ENCODE measurements at places on chromosomes 2 and 18. TPM values are rescaled to one million over a fixed set of nuclear protein-coding genes. Genes with fewer than 3 reads are reported as not detected.

DNA sequence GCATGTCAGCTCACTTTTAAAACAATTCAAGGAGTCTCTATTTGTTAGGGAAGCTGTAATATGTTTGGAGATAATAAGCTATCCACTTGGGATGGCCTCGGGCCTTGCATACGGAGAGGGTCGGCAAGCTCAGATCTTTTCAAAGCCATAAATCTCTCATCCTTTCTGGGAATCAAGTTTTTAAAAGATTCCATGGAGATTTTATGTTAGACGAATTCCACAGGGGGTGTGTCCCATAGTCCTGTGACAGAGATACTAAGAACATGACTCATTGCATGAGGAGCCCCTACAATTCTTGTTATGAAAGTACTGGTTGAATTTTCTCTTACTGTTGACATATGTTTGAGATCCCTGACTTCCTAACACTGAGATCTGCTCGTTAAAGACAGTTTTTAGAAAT lies 108.7 kb downstream of the FEZ2 start:
- no peaks in the 10 kb centered on the region for H3K27me3 ChIP-seq
- H3K4me1 ChIP-seq = peaks cover 11% of the 10 kb centered on the region
- H3K27ac ChIP-seq = peak overlapping the region; percentile 42
- H3K4me3 ChIP-seq = no peak overlapping the region

- H3K27ac ChIP-seq = no peak overlapping the region
- no peak for DNase-seq
- no peaks in the 10 kb centered on the region for H3K27me3 ChIP-seq
- no peaks in the 10 kb centered on the region for H3K4me1 ChIP-seq
- no peaks in the 10 kb centered on the region for H3K36me3 ChIP-seq
These were observed 238.6 kb upstream of the SLC8A1 start for GRCh38 chr2:40690525-40690924.

DNA sequence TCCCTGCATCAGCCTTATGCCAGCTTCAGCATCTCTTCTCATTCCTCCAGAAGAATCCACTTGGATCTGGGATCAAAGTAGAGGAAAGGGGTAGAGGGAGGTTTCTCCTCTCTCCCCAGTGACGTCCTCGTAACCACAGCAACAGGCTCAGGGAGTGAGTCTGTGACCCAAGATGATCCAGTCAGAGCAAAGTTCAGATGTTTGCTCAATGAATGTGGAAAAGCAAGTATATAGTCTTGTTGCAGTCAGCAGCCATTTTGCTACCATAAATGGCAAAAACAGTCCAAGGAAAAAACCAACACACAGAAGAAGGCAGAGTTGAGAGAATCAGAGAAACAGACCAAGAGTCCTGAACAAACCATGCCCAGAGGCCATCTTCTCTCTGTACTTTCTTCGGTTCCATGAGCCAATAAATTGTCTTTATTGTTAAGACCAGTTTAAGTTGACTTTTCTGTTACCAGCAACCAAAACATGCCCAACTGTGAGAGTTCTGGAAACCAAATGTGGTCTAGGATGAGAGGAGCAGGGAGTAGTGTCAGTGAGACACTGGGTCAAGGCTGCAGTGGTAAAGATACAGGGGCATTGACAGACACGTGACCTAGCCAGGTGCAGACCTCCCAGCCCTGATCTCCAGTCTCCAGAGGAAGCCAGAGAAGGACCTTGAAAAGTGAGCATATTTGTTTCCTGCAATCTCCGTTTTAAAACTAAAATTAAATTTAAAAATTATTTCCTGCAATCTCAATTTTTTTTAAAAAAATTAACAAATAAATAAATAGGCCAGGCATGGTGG lies 3.2 kb upstream of the CXCR1 start:
- no peak for DNase-seq
- no peak overlapping the region for H3K27ac ChIP-seq
- H3K4me3 ChIP-seq = no peak overlapping the region
- H3K36me3 ChIP-seq = no peaks in the 10 kb centered on the region

- no peak for DNase-seq
- H3K27ac ChIP-seq = no peak overlapping the region
- H3K4me3 ChIP-seq = no peak overlapping the region
- H3K36me3 ChIP-seq = no peaks in the 10 kb centered on the region
- no peaks in the 10 kb centered on the region for H3K4me1 ChIP-seq
These were observed 38.7 kb upstream of the PTPN4 start for GRCh38 chr2:119721043-119721442.

- H3K4me1 ChIP-seq = no peaks in the 10 kb centered on the region
- no peak for DNase-seq
- no peak overlapping the region for H3K4me3 ChIP-seq
- H3K27ac ChIP-seq = no peak overlapping the region
- H3K36me3 ChIP-seq = no peaks in the 10 kb centered on the region
- peaks cover 1% of the 10 kb centered on the region for H3K27me3 ChIP-seq
These were observed 161.8 kb downstream of the DLGAP1 start for GRCh38 chr18:4293337-4293736.

GRCh38 chr2:6011921-6012320 lies 319.7 kb downstream of the SOX11 start:
- no peak for DNase-seq
- no peaks in the 10 kb centered on the region for H3K36me3 ChIP-seq
- no peak overlapping the region for H3K4me3 ChIP-seq
- no peak overlapping the region for H3K27ac ChIP-seq

DNA sequence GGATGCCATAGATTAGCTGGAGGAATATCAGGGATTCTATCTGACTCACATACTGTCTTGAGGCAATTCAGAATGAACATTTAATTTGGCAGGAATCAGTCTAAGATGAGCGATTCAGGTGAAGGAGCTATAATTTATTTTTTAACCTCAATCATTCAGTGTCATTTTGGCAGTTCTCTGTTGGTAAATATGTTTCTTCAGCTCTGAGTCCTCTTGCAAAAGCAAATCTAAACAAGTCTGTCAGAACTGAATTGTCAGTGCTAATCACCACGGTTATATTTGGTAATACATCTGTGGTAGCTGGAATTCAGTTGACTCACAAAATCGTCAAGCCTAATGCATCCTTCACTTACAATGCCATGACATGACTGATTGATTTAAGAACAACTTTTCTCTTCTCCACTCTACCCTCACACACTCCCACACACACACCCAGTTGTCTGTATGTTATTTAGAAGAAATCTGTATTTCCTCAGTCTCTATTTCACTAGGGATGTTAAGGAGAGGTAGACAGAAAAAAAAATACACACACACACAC lies 516.6 kb upstream of the NXPH2 start:
- no peak overlapping the region for H3K4me3 ChIP-seq
- no peaks in the 10 kb centered on the region for H3K36me3 ChIP-seq
- H3K4me1 ChIP-seq = no peaks in the 10 kb centered on the region

GRCh38 chr2:6008186-6008585 lies 316.0 kb downstream of the SOX11 start:
- no peaks in the 10 kb centered on the region for H3K4me1 ChIP-seq
- H3K27ac ChIP-seq = no peak overlapping the region
- H3K27me3 ChIP-seq = no peaks in the 10 kb centered on the region
- DNase-seq = no peak
- no peaks in the 10 kb centered on the region for H3K36me3 ChIP-seq

GRCh38 chr18:62399781-62400308 lies 74.7 kb downstream of the TNFRSF11A start:
- H3K27me3 ChIP-seq = no peaks in the 10 kb centered on the region
- no peaks in the 10 kb centered on the region for H3K4me1 ChIP-seq
- no peak overlapping the region for H3K27ac ChIP-seq
- no peak for DNase-seq
- no peaks in the 10 kb centered on the region for H3K36me3 ChIP-seq
- no peak overlapping the region for H3K4me3 ChIP-seq

DNA sequence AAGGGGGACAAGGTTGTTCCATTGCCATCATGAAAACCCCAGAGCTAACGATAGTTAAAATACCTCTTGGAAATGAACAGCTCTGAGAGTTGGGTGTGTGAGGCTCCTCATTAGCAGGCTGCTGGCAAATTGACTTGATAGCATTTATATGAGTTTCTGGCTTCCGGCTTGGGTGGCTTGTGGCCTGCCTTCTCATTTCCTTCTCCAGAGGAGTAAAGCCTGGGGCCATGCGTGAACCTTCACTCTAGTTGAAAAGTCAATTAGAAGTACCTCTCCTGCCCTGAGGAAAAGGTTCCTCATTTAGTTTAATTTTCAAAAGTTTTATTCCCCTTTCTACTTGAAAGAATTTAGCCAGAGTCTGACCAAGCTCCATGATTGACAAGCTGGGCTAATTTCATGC lies 67.1 kb downstream of the MGAT5 start:
- H3K36me3 ChIP-seq = peaks cover 2% of the 10 kb centered on the region
- H3K27me3 ChIP-seq = no peaks in the 10 kb centered on the region
- H3K4me3 ChIP-seq = no peak overlapping the region
- peaks cover 2% of the 10 kb centered on the region for H3K4me1 ChIP-seq

DNA sequence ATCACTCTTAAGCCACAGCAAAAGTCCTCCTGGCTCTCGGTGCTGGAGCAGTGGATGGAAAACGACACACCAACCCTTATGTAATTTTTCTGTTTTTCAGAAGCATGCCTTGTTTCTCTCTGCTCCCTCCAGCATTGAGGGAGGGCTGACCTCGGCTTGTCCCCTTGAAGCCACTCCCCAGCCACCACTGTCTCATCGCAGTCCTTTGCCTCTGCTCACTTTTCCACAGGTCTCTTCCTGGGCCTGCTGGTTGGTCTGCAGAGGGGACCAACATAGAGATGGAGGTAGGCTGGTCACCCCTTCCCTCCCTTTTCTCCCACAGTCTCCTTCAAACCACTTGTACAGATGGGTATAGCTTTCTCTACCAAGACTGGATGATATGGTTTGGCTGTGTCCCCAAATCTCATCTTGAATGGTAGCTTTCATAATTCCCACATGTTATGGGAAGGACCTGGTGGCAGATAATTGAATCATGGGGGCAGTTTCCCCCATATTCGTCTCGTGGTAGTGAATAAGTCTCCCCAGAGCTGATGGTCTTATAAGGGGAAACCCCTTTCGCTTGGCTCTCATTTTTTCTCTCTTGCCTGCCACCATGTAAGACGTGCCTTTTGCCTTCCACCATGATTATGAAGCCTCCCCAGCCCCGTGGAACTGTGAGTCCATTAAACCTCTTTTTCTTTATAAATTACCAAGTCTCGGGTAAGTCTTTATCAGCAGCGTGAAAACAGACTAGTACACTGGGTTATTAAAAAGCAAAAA lies 14.3 kb upstream of the RIOK3 start:
- no peak overlapping the region for H3K4me3 ChIP-seq
- no peak overlapping the region for H3K27ac ChIP-seq
- no peaks in the 10 kb centered on the region for H3K4me1 ChIP-seq
- no peaks in the 10 kb centered on the region for H3K36me3 ChIP-seq
- H3K27me3 ChIP-seq = no peaks in the 10 kb centered on the region

- no peak overlapping the region for H3K27ac ChIP-seq
- no peak overlapping the region for H3K4me3 ChIP-seq
- H3K27me3 ChIP-seq = no peaks in the 10 kb centered on the region
- no peak for DNase-seq
- no peaks in the 10 kb centered on the region for H3K36me3 ChIP-seq
These were observed 889.1 kb upstream of the GCFC2 start for GRCh38 chr2:76599732-76600368.

The DGKD gene
- total RNA-seq = 250 TPM

The CIB4 gene
- not detected for total RNA-seq

The DNAH7 gene
- total RNA-seq = 1.8 TPM

The BOLL gene
- total RNA-seq = not detected

The UCN gene
- 2.2 TPM for total RNA-seq

The COLEC12 gene
- total RNA-seq = 15.9 TPM

The TMEM200C gene
- 0.15 TPM for total RNA-seq

The MLPH gene
- 3.4 TPM for total RNA-seq

All from aorta (tissue), 5 donors.